ENCODE measurements at places on chromosomes 12 and 14. TPM values are rescaled to one million over a fixed set of nuclear protein-coding genes. Genes with fewer than 3 reads are reported as not detected.

ATF1 gene
- total RNA-seq: 21.8 TPM

ANKS1B gene
- total RNA-seq: 36.8 TPM

ACVRL1 gene
- total RNA-seq: 1.7 TPM

KLRG1 gene
- total RNA-seq: 0.12 TPM

DNA sequence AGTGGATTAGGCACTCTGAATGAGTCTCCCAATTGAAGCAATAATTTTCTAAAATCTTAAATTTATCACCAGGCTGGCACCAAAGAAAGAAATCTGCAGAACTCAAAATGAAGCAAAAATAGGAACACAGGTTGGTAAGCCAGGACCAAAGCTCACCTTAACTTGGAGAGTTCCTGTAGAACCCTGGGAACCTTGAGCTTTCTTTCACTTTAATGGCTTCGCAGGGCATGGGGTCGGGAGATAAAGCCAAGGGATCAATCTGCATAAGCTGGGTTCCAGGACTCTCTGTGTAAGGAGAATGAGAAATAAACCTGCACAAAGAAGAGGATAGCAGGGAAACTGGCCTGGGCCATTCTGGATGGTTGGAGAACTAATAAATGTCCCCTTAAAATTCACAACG is 8.3 kb upstream of the VDR start:
- DNase-seq: no peak

GRCh38 chr12:124792961-124793441 is 70.7 kb downstream of the SCARB1 start:
- no peak for DNase-seq

DNA sequence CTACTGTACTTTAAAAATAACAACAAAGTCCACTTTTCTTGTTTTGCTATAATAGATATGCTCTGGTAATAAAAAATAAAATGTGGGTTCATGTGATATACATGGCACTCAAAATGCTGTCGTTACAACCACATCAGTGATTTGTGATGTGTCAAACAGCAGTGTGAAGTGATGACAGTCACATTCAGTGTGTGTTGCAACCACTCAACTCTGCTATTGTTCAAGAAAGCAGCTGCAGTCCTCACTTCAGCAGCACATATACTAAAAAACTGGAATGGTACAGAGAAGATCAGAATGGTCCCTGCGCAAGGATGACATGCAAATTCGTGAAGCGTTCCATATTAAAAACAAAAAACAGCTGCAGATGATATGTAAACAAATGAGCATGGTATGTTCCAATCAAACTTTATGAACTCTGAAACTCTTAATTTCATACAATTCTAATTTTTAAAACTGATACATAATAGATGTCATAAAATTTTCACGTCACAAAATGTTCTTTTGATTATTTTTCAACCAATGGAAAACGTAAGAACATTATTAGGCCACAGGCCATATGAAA is 6.7 kb downstream of the TRMT5 start:
- DNase-seq: no peak

DNA sequence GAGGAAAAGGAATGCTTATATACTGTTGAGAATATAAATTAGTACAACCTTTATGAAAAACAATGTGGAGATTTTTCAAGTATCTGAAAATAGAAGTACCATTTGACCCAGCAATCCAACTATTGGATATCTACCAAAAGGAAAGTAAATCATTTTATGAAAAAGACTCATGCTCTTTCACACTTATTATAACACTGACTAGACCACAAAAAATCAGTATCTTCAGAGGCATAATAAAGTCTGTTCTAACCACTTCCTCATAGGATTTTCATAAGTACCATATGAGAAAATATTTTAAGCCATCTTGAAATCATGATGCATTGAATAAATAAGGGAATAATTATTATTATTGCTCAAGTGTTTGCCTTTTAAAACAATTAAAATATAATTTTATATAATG is 90.8 kb downstream of the SLCO1B1 start:
- no peak for DNase-seq

DNA sequence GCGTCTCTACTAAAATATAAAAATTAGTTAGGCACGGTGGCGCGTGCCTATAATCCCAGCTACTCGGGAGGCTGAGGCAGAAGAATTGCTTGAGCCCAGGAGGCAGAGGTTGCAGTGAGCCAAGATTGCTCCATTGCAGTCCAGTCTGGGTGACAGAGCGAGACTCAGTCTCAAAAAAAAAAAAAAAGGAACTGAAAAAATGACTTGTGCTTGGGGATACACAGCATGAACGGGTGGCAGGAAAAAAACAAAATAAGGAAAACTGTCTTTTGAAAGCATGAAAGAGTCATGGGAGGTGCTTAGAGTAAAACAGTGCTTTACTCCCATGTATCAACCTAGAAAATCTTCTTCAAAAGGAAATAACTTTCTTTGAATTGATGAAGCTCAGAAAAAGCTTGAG is 80.8 kb downstream of the TMTC1 start:
- DNase-seq: no peak

GRCh38 chr14:68571928-68572525 is 220.8 kb downstream of the ZFP36L1 start:
- DNase-seq: no peak

GRCh38 chr14:24132061-24132685 is 1.7 kb downstream of the FITM1 start:
- DNase-seq: no peak
